ENCODE measurements at places on chromosomes 2 and 18.
A peak's percentile ranks its signal among the peaks of the same experiment; 100 is the strongest.

GRCh38 chr18:30343090-30343489 is 699.5 kb downstream of the DSC3 start:
- DNase-seq = no peak

- DNase-seq = no peak
Observed at GRCh38 chr2:34899079-34899478, 1300.0 kb upstream of the FAM98A start.

DNA sequence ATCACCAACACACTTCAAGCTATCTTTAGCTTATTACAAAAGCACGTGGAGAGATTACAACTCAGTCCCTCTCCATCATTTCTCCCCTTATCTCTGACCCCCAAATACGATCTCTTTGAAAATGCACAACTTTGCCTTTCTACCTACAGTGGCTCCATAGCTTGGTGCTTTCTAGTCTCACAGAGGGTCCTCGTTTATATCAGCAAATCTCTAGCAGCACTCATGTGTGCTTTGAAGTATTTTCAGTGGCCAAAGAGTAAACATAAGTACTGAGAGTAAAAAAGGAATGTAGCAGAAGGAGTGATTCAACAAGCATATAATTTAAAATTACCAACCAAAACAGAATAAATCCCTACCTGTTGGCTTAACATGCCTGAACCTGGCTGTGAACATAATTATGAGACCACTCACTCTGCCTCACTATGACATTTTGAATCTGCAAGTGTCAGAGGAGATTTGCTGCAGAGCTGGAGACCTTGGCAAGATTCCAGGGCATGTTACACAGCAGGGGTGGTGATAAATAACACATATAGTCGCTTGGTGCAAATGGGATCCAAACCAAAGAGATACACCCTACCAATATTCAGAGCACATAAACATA is 54.6 kb downstream of the LAMA3 start:
- no peak for DNase-seq

DNA sequence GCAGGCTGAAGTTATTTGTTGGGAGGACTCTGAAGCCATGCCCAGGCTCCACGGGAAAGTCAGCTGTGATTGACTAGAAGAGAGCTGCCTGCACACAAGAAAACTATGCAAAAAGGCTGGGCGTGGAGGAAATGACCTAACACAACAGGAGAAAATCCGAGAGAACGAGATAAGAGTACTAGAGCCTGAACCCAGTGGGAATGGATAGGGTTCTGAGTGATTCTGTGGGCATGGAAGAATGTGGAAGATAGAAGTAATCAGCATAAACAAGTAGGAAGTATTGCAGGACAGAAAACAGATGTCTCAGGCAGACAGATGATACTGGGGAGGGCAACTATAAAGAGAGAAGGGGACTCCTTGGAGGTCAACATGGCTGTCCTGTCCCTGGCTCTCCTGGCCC is 12.1 kb upstream of the COPS8 start:
- peak; percentile 39 for DNase-seq

GRCh38 chr2:10981941-10982431 is 70.3 kb downstream of the KCNF1 start:
- DNase-seq = no peak

DNA sequence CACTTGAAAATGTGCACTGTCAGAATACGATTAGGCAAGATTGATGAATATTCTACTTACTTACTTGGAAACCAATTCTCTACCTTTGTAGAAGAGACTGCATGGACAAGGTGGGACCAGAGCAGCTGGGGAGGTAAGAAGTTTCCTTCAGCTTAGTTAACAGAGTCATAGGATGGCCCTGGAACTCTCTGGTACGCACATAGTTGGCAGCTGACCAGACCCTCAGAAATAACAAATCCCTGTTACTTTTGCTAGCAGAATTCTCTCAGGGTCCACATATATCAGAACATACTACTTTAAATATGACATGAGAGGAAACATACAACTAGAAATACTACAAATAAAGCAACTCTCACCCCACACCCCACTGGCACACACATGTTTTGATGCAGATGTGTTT is 24.8 kb upstream of the STAT1 start:
- DNase-seq = no peak

DNA sequence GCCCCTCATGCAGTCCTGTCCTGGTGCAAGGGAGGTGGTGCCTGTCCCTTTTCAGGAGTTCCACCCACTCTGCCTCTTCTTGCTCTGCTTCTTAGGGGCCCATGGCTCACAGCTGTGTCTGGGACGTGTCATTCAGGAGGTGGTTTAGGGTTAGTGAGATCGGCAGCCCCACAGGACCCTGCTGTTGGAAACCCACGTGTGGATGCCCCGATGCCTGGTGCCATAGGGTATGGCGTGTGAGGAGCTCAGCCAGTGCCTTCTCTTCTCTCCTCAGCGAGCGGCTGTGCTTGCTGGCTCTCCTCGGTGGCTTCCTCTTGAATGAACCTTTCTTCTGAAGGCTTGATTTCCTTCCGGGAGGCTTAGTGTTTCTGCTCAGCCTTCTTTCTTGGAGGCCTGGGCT is 55.2 kb downstream of the LDLRAD4 start:
- DNase-seq = no peak

GRCh38 chr2:197235711-197236110 is 74.9 kb downstream of the ANKRD44 start:
- DNase-seq = no peak

- no peak for DNase-seq
Observed at GRCh38 chr18:30889519-30890301, 152.8 kb downstream of the DSC3 start.

DNA sequence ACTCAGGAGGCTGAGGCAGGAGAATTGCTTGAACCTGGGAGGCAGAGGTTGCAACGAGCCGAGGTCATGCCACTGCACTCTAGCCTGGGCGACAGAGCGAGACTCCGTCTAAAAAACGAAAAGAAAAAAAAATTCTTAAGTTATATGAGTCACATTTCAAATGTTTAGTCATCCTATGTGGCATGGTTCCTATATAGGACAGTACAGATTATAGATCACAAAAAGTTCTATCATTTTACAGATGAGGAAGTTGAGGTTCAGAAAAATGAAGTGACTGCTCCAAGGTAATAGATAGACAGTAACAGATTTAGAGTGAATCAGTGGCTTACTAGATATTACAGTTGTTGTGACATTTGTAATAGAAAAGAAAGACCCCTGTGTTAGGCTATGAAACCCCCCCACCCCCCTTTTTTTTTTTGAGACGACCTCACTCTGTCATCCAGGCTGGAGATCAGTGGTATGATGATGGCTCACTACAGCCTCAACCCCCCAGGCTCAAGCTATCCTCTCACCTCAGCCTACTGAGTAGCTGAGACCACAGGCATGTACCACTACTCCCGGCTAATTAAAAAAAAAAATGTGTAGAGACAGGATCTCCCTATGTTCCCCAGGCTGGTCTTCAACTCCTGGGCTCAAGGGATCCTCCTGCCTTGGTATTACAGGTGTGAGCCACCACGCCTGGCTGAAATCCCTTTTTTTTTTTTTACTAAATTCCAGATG is 22.7 kb downstream of the PTPN4 start:
- no peak for DNase-seq

DNA sequence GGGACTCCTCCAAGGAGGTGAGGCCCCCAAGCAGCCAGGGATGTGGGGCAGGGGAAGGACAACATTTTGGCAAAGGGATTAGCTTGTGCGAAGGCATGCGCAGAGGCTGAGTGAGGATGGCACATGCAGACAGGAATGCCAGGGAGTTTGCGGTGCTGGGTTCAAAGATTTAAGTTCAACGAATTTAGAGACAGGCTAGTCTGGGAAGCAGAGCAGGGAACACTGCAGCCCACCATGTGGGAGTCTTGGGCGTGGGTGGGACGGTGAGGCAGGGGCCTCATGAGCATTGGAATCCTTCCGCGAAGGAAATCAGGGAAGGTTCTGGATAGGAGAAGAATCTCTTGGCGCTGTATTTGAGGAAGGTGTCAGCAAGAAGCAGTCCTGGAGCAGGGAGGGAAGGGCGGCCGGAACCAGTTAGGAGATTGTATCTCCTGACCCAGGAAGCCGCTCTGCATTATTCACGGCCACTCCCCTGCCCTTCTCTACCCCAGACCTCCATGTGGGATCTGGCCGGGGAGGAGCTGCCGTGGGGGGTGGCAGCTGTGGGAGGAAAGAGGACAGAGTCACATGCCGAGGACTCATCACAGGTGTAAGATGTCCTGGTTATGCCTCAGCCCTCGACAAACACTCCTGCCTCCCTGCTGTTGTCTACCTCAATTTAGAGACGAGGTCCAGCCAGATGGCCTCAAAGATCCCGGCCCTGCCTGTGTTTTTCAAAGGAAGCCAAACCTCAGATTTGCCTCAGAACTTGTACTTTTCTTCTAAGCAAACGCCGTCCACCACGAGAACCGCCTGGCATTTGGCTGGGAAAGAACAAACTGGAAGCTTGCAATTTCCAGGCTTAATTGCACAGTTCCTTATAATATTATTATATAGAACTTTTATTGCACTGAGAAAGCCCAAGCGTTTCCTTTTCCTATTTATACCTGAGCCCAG is 123.7 kb upstream of the SMAD2 start:
- no peak for DNase-seq

DNA sequence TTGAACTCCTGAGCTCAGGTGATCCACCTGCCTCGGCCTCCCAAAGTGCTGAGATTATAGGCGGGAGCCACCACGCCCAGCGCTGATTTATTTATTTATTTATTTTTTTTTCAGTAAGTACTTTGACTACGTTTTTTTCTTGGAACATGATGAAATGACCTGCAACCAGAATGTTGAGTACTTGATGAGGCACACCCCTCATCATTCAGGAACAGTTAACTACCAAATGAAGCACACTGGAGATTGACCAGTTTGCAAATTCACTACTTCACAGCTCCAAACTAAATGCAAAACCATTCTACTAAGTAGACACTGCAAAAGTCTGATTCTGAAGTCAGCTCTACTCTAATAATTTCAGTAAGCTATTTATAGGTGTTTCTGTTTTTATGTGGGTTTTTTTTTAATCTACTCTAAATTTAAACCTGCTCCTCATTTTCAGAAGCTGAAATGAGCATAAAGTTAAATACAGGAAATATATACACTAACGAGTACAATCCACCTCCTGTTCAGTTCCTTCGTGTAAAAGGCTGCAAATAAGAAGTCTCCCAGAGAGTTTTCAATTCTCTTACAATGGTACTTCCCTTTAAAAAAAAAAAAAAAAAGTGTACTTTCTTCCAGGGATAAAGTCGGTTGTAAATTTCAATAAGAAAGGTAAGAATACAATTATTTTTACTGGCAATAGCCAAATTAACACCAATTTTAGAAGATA is 1.4 kb downstream of the GFPT1 start:
- DNase-seq = peak; percentile 28

GRCh38 chr18:60892441-60892840 is 440.8 kb upstream of the CDH20 start:
- peak; percentile 10 for DNase-seq

DNA sequence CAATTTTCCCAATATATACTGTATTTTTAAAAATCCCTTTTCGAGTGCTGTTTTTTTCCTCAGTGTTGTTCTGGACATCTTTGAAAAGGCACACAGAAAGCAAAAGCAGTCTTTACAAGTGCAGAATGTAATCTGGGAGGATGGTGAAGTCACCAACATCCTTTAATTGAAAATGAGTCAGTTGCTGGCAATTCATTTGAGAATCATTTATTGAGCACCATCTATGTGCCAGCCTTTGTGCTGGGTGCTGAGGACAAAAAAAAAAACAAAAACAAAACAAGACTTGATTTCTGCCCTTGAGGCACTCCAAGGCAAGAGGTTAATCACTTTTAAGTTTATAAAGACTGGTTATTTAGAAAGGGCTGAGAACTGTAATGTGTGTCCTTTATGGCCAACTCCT is 46.7 kb upstream of the ACVR1 start:
- DNase-seq = no peak

GRCh38 chr2:143875295-143876233 is 644.4 kb downstream of the ZEB2 start:
- DNase-seq = no peak

DNA sequence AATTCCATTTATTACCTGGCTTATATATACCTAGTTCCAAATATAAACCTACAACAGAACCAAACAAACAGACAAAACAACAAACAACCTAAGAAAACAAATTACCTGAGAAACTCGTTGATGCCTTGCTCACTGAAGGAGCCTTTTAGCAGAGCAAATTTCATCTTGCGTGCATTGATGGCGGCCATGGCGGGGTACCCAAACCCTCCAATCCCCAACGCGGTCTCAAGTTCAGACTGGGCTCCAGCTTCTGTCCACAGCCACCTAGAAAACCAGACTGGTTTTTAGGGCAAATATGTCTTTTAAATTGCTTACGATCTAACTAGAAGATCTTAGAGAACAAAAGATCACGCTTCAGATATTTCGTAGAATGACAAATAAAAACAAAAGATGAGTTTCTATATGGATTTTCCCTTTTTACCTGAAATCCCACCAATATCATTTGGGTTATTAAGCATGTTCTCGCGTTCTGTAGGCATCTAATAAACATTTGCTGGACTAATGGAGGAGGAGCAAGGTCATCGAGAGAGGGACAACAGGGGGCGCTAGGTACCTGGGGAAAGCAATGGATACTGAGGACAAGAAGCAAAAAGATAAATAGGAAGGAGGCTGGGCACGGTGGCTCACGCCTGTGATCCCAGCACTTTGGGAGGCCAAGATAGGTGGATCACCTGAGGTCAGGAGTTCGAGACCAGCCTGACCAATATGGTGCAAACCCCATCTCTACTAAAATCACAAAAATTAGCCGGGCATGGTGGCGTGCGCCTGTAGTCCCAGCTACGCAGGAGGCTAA is 25.2 kb downstream of the PDIA6 start:
- no peak for DNase-seq
